ENCODE measurements at places on chromosomes 16 and 17.

- DNase-seq: no peak
Measured at GRCh38 chr17:75407655-75408352, 2.3 kb upstream of the GRB2 start.

GRCh38 chr17:79435296-79435695, 175.6 kb downstream of the RBFOX3 start:
- DNase-seq: no peak

DNA sequence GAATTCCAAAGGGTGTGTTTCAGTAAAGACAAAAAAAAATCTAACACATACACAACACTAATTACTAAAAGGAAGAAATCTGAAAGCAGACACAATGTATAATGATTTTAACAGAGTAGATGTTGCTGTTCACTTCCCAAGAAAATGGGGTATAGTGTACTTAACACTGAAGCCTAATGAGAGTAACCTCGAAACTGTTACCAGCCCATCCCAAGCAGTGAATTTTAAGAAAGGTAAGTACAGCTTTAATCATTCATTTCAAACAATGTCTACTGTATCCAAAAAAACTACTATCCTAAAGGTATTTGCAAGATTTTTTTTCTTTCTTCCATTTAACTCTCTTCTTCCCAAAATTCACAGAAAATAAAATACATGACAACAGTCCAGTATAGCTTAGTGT, 8.3 kb downstream of the GRB2 start:
- no peak for DNase-seq

GRCh38 chr17:63963123-63963522, 9.6 kb downstream of the SCN4A start:
- no peak for DNase-seq

- peak; percentile 57 for DNase-seq
Measured at GRCh38 chr17:32264140-32264799, 1.4 kb upstream of the RHBDL3 start.

DNA sequence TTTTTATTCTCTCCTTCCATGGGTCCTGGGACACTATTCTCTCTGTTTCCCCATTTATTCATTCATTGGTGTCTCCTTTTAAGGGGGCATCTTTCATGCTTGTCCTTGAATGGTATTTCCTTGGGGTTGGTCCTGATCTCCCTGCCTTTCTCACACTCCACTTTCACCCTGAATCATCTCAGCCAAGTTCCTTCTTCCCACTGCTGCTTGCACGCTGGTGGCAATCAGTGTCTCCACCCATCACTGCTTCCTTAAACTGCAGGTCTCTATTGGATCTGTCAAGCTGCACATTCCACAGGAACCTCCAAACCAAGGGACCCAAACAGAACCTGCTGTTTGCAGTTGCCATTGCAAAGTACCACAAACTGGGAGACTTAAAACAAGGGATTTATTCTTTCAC, 89.3 kb upstream of the SDK2 start:
- no peak for DNase-seq

- DNase-seq: no peak
Measured at GRCh38 chr17:72465191-72466024, 344.6 kb downstream of the SOX9 start.

- peak; percentile 86 for DNase-seq
Measured at GRCh38 chr16:51151435-51151960, 428 bp upstream of the SALL1 start.

- DNase-seq: no peak
Measured at GRCh38 chr17:65567566-65567965, 6.1 kb upstream of the AXIN2 start.

DNA sequence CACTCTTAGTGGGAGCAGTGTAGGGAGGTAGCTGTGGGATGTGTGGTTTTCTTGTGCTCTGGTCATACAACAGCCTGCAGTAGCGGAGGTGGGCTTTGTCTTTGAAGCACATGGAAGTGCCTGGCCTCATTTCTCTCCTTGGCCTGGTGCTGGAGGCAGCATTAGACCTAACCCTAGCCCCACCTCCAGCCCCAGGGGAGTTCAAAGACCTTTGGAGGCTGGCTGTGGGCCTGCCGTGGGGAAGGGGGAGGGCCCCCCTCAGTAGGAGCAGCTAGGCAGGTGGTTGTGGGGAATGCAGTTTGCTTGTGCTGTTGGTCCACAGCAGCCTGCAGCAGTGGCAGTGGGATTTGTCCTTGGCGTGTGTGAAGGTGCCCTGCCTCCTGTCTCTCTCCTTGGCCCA, 91.7 kb downstream of the BCAS3 start:
- DNase-seq: no peak

DNA sequence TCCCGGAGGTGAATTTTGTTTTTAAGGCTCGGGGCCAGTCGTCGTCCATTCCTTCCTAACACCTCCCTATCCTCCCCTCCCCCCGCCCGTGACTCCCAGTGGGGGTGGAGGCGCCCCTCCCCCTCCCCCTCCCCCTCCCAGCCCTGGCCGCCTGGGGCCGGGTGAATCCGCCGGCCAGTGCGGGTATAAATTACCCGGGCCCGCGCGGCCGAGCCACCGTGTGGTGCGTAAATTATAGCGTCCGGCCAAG, 2.0 kb upstream of the GSE1 start:
- DNase-seq: no peak

- DNase-seq: no peak
Measured at GRCh38 chr16:55116165-55116920, 185.7 kb downstream of the IRX5 start.

DNA sequence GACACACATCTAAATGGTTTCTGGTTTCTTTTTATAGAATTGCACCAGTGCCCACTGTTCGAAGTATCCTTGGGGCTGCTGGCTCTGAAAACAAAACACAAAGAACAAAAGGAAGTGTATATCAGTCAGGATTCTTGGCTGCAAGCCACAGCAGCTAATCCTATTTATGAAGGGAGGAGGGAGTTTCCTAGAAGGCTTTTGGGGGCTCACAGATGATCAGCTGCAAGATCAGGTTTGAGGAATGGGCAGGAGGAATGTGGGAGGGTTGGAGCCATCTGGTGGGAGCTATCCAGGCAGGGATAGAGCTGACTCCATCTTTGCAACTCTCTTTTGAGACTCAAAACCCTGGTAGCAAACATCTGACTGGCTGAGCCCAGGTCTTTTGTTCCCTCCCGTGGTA, 118.3 kb upstream of the EEF2KMT start:
- no peak for DNase-seq

DNA sequence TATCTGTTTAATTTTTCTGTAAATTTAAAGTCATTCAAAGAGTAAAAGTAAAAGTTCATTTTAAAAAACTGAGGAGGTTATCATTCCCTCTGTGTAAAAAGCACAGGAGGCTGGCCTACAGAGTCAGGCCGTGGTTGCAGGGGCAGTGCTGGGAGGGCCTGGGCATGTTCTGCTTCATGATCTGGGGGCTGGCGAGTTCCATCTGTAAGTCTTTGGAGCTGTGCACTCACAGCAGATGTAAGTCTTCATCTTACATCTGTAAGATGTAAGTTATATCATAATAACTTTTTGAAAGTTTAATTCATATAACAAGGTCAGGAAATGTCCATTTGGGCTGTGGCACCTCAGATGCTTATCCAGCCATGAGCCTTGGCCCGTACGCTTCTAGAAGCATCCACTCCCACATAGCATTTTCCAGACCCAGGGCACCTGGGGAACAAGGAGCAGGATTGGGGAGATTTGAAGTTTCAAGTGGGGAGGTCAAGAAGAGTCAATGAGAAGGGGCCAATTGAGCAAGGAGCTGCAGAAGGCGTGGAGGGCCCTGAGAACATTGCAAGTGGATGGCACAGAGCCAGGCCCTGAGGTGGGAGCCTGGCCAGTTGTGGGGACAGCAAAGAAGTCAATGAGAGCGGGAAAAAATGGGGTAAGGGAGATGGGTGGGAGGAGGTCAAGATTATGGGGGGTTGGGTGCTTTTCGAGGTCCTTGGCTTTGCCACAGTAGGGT, 54.1 kb downstream of the TNFRSF13B start:
- DNase-seq: no peak

DNA sequence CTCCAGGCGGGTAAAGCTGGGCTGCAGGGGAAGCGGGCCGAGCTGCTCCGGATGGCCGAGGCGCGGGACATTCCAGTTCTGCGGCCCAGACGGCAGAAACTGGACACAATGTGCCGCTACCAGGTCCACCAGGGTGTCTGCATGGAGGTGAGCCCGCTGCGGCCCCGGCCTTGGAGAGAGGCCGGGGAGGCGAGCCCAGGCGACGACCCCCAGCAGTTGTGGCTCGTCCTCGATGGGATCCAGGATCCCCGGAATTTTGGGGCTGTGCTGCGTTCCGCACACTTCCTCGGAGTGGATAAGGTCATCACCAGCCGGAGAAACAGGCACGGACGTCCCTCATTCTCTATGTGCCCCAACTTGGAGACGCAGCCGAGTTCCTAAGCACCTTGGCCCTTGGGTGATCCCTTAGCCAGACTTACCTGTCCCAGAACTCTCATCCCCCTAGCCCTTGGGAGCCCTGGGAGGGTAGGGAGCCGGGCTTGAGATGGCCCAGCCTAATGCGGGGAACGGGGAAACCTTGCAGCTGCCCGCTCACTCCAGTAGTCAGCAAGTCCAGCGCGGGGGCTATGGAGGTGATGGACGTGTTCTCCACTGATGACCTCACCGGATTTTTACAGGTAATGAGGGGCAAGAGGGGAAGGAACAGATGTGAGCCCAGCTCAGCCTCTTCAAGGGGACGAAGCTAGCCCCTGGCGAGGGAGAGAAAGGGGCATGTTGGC, 806 bp downstream of the MRM1 start:
- DNase-seq: peak; percentile 36

DNA sequence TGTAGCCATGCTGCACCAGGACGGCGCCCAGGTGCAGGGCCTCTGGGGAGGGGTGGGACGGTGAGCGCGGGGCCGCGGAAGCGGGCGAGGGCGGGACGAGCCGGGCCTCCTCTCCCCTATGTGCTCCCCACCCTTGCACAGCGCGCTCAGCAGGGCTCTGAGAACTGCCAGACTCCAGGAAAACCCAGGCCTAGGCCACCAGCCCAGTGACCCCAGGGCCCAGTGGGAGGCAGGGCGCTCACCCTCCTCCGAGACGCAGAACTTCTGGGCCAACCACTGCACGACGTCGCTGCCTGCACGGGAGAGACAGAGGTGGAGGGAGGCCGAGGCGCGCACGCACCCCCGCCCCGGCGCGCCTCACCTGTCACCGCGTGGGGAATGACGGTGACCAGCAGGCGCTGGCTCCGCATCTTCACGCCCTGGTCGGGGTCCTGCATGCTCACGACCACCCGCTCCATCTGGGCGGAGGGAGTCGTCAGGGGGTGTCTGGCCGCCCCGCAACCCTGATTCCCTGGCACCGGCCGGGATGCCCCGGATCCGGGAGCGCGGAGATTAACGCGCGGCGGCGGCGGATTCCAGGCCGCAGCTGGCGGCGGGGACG, 603 bp downstream of the RGS11 start:
- DNase-seq: peak; percentile 73

GRCh38 chr17:45296003-45296832, 20.6 kb downstream of the MAP3K14 start:
- no peak for DNase-seq

DNA sequence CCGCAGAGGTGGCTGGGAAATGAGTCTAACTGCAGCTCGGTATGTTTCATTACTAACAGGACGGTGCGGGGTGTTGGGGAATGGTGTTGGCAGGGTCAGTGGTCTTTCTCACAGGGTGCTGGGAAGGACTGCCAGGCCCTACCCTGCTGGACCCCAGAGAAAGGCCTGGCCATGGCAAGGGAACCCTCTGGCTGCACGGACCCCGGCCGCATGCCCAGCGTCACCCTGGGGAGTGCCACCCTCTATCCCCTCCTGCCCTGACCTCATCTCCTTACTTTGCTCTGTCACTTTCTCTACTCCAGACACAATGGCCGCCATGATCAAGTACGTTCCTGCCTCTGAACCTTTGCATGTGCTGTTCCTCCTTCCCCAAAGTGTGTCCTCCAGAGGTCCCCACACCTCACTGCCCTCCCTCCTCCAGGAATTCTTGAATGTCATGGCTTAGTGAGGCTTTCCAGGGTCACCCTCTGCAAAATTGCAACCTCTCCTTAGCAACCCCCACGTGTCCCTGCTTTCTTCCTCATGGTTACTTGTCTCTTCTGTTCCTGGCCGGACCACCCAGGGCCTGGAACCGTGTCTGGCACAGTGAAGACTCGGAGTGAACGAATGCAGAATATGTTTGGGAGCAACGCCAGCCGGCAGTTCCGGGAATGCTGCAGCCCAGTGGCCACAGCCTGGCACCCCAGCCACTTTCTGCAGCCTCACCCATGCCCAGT, 15.2 kb downstream of the ADAD2 start:
- no peak for DNase-seq

DNA sequence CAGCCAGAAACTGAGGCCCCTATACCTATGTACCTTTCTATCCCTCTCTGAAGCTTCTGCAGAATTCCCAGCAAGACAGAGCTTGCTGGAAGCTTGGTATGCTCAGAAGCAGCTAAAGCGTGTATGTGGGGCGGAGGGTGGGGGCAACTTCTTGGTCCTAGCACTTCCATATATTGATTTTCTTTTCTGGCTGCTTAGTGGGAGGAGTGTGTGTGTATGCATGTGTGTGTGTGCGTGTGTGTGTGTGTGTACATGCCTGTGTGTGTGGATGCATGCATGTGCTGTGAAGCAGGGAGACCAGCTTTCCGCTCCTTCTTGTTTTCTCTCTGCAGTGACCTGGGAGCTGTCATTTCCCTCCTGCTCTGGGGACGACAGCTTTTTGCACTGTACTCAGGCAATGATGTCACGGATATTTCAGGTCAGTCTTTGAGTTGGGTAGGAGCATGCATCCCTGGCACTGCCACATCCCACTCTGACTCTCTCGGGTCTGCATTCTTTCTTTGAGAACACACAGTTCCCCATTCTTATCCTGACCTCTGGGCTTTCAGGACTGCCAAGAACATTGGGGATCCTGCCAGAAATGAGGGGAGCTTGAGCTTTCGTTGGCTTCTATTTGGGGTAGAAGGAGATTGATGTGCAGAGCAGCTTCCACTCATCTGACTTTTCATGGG, 10.7 kb downstream of the HPR start:
- peak; percentile 49 for DNase-seq

DNA sequence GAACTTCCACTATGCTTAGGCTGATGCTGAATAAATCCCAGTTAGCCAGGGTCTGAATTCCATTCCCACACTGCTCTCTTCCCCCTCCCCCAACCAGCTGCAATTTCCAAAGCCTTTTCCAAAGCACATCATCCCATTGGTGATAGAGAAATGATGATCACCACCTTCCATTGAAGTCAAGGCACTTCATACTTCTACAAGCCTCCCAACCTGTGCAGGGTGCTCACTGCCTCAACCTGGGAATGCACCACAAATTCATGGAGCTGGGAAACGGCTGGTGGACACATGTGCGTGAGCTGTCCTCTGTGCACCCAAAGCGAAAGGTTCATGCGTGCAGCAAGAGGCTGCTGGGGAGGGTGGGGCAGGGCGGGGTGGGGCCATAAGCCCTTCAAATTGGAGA, 302.7 kb upstream of the IRX3 start:
- DNase-seq: no peak
